ENCODE measurements at places on chromosomes 11 and 22.

DNA sequence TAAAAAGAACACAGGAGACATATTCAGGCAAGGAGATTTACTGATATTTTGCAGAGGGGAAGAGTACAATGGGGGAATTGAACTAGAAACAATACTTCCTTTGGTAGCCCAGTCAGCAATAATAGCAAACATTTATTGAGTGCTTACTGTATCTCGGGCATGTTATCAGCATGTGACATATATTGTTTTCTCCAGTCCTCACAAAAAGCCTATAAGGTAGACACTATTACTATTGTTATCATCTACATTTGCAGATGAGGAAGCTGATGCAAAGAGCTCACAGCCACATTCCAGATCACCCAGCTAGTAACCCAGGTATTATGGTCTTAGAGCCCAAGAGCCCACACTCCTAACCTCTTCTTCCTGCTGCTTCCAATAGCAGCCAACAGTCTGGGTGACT lies 27.9 kb downstream of the NAV2 start:
- no peak for DNase-seq

GRCh38 chr11:84906995-84907394 lies 720.1 kb downstream of the DLG2 start:
- no peak for DNase-seq

- DNase-seq, result no peak
Observed at GRCh38 chr11:131397675-131398074, 27.3 kb downstream of the NTM start.

DNA sequence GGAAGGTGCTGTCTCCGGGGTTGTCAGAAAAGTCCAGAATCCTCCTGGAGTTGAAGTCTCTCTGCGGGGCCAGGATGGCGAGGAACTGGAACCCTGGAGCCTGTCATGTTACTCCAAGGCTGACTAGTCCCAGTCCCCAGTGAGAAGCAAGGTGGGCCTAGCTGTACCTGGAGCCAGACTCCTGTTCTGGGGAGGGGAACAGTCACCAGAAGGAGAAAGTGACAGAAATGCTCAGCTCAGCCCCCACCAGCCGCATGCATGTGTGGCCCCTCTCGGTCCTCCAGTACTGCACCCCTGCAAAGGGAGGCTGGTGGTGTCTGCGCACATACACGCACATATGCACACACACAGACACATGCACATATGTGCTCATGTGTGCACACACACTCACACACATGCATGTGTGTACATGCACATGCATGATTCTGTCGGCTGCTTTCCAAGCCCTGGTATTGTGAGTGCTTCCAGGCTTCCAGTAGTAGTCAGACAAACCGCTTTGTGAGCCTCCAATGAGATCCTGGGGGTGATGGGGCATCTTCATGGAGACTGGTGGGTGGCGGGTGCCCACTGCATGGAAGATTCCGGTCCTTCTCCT lies 54.3 kb downstream of the RTL6 start:
- DNase-seq, result no peak

- no peak for DNase-seq
Observed at GRCh38 chr11:134412203-134413042, at the start of gene B3GAT1. Gene B3GAT1 (minus strand): TSS chr11:134412242. CDS start chr11:134387659, 24,583 bp downstream.

GRCh38 chr22:36285017-36285416 lies 32.1 kb downstream of the APOL1 start:
- no peak for DNase-seq

- no peak for DNase-seq
Observed at GRCh38 chr22:37293172-37293571, 10.9 kb downstream of the CYTH4 start.

GRCh38 chr11:6251990-6252473 lies 7.6 kb upstream of the CCKBR start:
- no peak for DNase-seq

DNA sequence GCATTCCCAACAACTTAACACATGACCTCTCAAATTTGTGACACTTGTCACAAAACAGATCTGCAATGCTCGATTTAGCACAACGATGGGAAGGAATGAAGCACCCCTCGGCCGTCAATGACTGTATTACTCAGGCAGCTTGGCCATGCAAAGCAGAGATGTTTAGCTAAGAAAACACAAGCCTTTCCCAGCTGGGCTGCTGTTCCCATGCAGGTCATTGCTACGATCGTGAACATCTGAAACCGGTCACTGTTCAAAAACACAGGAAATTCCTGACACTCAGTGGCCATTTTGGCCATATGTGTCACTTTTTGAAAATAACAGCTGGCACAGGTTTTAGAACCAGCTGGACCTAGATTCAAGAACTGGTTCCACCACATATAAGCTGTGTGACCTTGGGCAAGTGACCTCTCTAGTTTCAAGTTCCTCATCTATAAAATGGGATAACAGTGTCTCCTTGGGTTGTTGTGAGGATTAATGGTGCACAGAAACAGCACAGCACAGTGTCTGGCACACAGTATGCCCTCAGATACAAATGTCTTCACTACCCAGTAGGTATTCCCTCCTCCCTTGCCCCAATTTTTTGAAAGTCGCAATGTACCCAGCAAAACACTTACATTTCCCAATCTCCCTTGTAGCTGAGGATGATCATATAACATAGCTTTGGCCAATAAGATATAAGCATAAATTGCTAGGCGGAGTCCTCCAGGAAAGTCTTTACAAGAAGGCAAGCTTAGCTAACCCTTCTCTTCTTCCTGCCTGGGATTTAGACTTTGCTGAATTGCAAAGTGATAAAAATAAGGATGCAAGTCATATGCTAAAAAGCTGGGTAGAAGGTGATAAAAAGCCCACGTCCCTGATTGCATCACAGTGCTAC lies 93.1 kb downstream of the C11orf58 start:
- DNase-seq, result no peak

- peak; percentile 42 for DNase-seq
Observed at GRCh38 chr11:68021167-68021787, 9.2 kb upstream of the NDUFS8 start.

DNA sequence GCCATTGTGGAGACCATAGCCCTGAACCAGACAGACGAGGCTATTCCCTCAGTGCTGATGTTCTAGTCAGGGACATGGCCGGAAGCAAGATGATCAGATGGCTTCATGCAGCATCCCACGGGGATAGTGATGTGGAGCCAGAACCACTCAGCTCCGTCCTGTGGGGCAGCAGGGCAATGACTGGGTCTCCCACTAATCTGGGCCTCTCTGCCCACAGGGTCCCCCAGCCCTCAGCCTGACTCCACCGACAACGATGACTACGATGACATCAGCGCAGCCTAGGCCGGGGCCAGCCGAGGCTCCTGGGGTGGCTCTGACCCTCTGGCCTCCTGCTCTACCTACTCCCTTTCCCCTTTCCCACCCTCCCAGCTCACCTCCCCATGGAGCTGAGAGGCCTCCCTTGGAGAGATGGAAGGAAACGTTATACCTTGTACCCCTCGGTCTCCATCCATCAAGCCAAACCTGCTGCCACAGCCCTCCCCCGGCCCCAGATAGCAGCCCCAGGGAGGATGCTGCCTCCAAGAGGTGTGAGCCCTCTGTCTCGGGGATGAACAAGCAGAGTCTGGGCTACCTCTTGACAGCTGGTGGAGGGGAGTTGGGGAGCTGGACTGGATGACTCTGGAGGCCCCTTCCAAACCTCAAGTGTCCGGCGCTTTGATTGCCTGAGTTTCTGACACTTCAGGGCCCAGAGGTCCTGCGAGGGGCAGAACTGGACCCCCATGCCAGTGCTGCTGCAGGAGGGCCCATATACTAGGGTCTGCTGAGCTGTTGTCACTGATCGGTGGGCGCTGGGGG lies 47.8 kb downstream of the CD6 start:
- no peak for DNase-seq

GRCh38 chr22:41075946-41076345 lies 16.4 kb upstream of the EP300 start:
- DNase-seq, result no peak

DNA sequence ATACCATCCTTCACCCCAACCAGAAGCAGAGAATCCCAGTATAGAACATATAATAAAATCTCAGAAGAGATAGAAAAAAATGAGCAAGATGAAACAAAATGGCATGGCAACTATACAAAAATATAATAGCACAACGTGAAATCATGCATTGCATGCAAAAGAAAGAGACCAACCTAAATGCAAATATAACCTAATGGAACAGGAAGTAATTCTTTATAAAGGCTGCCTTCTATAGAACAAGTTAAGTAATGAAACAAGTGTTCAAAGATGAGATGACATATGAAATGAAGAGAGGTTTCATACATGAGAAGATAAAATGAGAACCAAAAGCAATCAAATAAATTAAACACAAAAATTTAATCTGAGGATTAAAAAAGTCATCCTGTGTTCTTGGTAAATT lies 18.5 kb upstream of the ARHGAP20 start:
- DNase-seq, result no peak

DNA sequence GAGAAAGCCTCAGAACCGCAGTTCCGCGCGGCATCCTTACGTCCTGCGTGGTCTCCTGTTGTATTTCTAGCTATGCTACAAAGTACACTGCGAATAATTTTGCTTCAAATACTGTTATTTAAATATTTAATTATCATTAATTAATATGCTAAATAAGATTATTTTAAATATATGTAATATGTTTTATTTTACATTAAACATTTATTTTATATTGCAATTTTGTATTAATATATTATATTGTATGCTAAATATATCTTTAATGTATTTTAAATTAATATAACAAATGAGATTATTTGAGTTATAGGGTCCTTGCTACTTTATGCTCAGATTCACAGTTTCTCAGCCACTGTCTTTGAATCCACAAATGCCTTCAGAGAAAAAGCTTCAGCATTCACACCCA lies 436.7 kb downstream of the BRD1 start:
- no peak for DNase-seq

DNA sequence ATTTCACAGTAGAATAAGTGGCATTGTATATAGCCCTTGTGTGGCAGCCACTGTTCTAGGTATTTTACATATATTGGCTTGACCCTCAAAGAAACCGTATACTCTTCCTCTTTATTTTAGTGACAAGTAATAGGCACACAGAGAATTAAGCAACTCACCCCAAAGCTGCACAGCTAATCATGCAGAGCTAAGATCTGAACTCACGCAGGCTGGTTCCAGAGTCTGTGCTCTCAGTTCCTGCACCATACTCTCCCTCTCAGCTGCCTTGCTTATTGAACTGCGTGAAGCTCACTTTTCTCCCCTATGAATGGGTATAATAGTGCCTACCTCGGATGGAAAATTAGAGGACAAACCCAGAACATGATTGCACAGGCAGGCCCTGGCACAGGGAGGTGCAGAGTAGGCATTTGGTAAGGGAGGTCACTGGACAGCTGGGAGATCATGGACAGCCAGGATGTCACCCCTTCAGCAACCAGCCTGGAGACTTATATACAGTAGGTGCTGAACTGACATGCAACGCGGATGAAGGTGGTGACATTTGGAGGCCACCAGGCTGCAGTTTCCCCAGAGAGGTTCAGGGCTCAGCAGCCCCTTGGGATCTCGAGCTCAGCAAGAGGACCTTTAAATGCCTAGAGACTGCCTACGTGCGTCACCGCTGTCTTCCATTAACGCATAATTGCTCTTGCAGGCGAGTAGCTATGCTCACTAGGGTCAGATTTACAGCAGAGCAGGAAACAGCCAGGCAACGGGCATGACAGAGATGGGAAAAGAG lies 78.4 kb upstream of the TP53I11 start:
- no peak for DNase-seq

GRCh38 chr11:114040706-114041211 lies 18.8 kb upstream of the ZBTB16 start:
- DNase-seq, result peak; percentile 91

DNA sequence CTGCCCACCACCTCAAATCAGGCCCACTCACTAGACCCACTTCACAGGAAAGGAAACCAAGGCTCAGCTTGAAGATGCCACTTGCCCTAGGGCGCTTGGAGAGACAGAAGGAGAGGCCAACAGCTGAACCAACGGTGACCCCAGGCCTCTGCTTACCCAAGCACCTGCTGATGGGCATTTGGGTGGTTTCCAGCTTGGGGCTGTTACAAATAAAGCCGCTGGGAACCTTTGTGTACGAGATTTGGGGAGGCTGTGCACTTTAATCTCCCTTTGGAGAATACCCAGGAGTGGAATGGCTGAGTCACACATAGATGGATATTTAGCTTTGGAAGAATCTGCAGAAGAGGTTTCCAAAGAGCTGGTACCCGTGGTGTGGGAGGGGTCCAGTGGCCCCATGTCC lies 50.9 kb upstream of the LINC01488 start:
- DNase-seq, result no peak

- DNase-seq, result no peak
Observed at GRCh38 chr11:119687373-119688046, 41.5 kb downstream of the NECTIN1 start.

DNA sequence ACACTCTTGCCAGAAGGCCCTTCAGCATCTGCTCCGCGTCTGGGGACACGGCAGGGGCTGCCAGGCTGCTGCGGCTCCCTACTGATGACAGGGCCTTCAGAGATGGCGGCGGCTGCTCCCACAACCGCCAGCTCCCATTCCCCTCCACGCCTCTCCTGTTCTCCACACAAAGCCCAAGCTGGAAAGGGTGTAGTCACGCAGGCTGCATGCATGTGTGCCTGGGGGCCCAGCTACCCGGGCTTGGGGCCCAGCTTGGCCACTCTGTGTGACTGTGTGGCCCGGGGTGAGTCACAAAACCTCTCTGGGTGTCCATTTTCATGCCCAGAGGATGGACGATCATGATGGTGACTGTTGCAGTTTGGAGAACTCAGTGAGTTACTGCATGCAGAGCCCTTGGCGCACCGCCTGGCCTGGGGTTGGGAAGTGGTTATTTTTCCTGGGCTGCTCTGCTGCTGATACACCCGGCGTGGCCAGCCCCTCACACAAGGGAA lies 31.7 kb upstream of the PARVB start:
- no peak for DNase-seq

- DNase-seq, result peak; percentile 57
Observed at GRCh38 chr22:35330258-35330861, 30.7 kb downstream of the TOM1 start.

DNA sequence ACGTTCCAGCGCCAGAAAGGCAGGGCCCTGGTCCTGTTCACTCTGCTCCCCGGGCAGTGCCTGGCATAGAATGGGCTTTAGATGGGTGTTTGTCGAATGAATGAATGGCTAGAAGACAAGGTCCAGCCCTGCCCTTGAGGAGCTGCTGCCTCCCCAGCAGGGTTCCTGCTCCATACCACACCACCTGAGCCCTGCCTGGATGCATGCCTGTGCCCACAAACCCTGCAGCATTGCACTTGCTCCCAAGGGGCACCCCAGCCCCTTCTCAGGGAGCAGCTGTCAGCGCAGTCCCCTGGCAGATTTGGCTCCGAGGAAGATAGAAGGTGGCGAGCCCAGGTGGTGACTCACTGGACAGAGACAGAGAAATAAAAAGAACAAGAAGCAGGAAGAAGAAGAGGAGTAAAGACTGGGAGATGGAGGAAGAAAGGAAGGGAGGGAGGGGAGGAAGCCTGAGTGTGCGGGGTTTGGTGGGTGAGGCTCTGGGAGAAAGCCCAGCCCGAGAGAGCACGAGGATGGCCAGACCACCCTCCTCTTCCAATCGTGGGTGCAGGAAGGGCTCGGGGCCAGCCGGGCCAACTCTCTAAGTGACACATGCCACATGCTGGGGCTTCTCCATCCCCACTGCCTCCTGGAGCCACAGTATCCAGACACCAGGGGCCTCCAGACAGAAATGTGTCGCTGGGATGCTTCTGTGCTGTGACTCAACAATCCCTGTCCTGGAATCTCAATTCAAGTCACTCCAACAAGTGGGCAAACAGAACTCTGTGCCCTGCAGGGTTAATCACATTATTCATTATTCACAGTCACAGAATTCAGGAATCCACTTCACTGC lies 1474.3 kb downstream of the BRD1 start:
- DNase-seq, result no peak

- peak; percentile 86 for DNase-seq
Observed at GRCh38 chr11:103035791-103036434, 56.0 kb downstream of the DCUN1D5 start.
